Cortex of kidney (tissue), 1 donor: ENCODE measurements at places on chromosomes 5 and 9.

DNA sequence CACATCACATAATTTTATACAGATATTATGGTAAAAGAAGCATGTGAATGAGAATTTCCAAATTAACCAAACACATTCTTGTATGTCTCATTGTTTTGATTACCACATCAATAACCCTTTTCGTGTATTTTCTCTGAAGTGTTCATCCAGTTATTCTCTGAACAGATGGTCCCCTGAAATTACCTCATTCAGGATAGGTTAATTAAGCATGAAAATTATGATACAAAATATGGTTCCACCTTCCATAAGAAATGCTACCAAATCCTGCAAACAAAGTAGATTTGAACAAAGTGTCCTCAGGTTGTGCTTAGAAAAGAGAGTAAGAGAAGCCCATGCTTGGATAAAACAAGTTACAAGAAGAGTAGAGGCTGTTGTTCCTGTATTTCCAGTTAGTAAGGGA is 83.1 kb upstream of the LMNB1 start:
- no peak for DNase-seq

GRCh38 chr9:38336341-38336740 is 56.2 kb upstream of the ALDH1B1 start:
- no peak for DNase-seq

- no peak for DNase-seq
Measured at GRCh38 chr9:105912863-105913516, 218.6 kb downstream of the TMEM38B start.

DNA sequence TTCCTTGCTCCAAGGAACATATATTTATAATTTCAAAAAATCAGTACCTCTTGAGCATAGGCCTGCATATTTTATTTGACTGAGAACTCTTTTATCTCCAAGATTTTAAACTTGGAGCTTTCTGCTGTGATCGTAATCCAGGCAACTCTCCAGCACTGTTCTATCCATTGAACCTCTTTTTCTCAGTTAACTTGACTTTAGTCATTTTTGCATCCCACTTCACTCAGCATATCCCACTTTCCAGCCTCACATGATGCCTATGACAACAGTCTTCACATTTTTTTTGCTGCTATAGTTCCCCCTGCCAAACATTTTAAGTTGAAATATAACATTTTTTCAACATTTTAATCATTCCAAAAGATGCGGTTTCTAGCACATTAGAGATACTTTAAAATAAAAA is 9.1 kb upstream of the PSIP1 start:
- DNase-seq = no peak

GRCh38 chr5:8906303-8906967 is 639.4 kb downstream of the SEMA5A start:
- DNase-seq = no peak

- DNase-seq = no peak
Measured at GRCh38 chr9:34891386-34891785, 66.7 kb upstream of the PHF24 start.

DNA sequence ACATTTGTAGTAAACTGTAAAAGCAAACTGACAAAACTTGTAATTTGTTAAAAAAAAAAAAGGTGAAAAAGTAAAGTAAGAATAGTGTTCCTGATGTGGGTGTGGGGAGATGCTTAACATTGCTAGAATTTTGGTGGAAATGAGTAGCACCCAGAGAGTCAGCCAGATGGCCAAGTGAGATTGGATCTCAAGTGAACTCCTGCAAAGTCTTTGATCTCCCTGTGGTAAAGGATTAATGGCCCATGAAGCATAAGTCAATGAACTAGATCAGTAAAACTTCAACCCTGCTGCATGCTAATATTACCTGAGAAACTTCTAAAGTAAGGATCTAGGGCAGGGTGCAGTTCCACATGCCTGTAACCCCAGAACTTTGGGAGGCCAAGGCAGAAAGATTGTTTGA is 19.0 kb upstream of the FAM169A start:
- no peak for DNase-seq

DNA sequence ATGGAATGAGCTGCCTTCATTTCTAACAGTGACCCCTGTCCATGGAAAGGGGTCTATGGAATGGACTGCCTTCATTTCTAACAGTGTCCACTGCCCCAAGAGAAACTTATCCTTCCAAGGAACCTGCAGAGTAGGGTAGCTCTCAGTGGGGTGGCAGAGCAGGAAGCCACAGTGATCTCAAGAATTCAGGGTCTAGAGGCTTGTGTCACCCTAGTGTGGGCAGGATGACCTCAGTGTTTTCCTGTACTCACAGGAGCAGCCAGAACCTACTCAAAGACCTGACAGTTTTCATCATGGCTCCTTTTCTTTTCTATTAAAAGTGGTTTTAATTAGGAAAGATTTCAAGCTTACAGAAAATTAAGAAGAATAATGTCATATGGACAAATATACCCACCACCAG is 27.5 kb downstream of the SEC61B start:
- no peak for DNase-seq

GRCh38 chr5:132438917-132439316 is 51.7 kb downstream of the IRF1 start:
- DNase-seq = no peak

DNA sequence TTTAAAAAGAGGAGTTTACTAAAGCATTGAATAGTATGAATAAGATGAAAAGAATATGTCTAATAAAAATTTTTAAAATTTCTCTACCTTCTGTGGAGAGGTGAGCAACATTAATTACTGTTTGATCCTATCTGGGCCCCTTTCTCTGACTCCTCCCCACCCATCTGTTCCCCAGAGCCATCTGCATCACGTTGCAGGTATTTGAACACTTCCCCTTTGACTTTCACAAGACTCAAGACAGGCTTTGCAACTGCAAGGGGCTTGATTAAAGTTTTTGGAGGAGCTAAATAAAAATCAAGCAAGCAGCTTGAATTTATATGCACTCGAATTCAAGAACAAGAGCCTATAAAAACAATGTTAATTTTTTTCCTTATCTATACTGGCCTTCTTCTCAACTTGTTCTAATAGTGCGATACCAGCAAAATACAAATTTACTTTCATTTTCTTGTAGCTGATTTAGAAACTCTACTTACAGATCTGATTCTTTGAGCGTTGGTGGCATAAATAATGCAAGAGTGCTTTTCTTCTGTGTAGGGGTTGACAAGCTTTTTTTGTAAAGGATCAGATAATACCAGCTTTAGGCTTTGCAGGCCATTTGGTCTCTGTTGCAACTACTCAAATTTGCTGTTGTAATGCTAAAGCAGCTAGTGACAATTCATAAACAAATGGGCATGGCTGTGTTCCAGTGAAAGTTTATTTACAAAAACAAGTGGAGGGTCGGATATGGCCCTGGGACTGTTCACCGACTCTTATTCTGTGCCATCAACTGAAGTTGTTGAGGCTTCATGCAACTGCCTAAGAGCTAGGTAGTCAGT is 21.2 kb downstream of the TXNDC8 start:
- no peak for DNase-seq

GRCh38 chr9:82082563-82082962 is 94.0 kb downstream of the SPATA31D1 start:
- no peak for DNase-seq

- no peak for DNase-seq
Measured at GRCh38 chr9:89864257-89864656, 259.4 kb downstream of the GADD45G start.

GRCh38 chr5:114830114-114830513 is 339.6 kb downstream of the TRIM36 start:
- DNase-seq = no peak

- no peak for DNase-seq
Measured at GRCh38 chr9:91677331-91677730, 253.7 kb upstream of the NFIL3 start.

DNA sequence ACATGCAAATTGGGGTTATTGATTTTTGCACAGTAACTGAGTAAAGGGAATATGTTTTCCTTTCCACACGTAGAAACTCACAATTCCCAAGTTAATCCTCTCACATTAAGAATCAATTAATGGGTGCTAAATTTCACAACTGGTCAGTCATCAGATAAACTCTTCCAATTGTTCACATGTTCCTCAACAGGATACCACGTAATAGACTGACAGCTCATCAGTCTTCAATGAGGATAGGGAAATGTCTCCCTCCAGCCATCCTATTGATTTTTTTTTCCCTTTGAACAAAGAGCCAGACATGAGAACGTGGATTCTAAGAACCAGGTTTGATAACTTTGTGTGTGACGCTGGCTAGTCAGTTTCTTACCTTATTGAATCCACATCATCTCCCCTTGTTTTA is 768 bp upstream of the CER1 start:
- no peak for DNase-seq

GRCh38 chr5:106825374-106825773 is 845.4 kb downstream of the EFNA5 start:
- DNase-seq = no peak

GRCh38 chr9:13915131-13915530 is 398.8 kb downstream of the NFIB start:
- no peak for DNase-seq

- DNase-seq = no peak
Measured at GRCh38 chr5:151811593-151812321, 40.0 kb downstream of the G3BP1 start.

GRCh38 chr9:124769549-124770358 is 1.4 kb downstream of the NR6A1 start:
- DNase-seq = no peak

- DNase-seq = no peak
Measured at GRCh38 chr5:176577312-176578176, 28.4 kb downstream of the CDHR2 start.

DNA sequence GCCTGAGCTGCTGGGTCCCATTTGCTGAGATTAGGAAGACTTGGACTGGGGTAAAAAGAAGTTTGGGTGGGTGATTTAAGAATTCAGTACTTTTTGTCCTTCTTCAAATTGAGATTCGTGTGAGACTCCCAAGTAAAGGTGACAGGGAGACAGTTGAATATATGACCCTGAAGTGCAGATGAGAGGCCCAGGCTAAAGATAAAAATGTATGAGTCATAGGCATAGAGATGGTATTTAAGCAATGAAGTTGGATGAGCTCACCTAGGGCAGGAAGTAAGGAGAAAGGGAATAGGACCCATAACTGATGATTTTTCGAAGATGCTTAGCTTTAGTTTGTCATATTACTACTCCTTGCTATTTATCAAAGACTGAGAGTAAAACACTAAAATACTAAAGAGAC is 255.9 kb upstream of the ADRA1B start:
- DNase-seq = no peak

- no peak for DNase-seq
Measured at GRCh38 chr5:27465140-27465539, 426.8 kb upstream of the CDH9 start.

GRCh38 chr5:123444016-123444415 is 20.8 kb upstream of the CEP120 start:
- no peak for DNase-seq

- no peak for DNase-seq
Measured at GRCh38 chr5:36535378-36535777, 71.0 kb upstream of the SLC1A3 start.

DNA sequence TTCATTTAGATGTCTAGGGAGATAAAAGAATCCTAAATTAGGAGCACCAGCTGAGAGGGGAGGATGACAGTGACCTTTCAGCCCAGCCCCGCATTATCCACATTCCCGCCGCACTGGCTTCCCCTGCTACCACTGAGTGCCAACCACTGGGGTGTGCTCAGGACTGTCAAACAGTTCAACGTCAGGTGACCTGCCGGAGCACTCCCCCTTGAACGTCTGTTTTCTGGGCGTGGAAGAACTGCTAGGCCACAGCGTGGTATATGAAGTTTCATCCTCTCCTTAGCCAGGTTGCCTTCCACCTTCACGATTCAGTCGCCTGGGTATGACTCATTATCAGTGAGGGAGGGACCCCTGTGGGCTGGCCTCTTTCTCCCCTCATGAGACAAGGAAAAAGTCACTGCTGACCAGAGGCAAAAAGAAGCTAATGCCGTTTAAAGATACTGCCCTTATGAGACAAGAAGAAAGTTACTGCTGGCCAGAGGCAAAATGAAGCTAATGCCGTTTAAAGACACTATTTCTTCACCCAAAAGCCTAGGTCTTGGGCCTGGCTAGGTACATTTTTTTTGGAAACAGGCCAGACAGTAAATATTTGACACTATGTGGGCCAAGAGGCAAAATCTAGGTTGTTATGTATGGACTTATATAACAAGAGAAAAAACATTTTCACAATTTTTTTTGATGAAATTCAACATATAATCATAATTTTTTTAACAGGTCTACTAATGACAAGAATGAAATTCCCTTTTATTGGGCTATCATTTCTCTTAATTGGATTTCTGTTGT is 4.6 kb downstream of the NMRK1 start:
- DNase-seq = no peak

GRCh38 chr5:3517348-3517747 is 78.3 kb upstream of the IRX1 start:
- no peak for DNase-seq

DNA sequence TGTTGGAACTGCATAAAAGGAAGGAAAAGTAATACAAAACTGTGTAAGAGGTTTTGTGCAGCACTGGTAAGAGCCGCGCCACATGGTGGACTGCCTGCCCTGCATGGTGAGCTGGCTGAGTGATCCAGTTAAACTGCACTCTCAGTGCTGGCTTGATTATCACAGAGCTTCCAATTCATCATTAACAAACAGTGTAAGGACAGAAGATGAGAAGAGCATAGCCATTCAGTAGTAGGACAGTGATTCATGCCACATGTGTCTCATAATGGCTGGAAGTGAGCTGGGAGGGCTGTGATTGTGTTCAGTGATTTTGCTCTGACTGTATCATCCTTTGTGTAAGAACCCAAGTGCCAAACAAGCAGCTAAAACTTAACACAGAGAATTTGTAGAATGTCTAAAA is 14.1 kb downstream of the ASPN start:
- DNase-seq = no peak

GRCh38 chr5:29462241-29462640 is 1731.2 kb upstream of the CDH6 start:
- DNase-seq = no peak

DNA sequence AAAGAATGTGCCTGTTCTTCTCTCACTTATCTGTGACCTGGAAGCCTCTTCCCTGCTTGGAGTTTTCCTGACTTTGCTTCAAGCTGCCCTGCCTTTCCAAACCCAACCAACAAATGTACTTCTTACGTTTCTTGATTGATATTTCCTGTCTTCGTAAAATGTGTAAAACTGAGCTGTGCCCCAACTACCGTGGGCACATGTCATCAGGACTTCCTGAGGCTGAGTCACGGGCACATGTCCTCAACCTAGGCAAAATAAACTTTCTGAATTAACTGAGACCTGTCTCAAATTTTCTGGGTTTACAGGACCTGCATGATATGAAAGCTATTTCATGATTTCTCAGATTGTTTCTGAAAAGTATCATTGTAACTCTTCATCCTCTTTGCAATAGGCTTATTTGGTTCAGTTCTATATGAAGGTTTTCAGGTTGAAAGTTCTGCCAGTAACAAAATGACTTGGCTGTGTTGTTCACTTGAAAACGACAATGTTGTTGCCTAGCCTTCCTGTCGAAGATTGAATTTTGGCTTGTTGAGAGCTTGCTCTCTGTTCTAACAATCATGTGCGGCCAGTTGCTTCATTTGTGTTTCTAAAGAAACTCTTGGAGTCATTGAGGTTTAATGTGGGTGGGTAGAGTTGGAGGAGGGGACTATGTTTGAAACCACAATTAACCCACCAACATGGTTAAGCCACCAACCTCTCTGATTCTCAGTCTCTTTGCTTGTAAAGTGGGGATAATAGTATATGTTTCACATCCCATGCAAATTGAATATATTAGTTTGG is 145.6 kb downstream of the FBXL7 start:
- DNase-seq = no peak
